ENCODE measurements at places on chromosomes 5 and 9. TPM values are rescaled to one million over a fixed set of nuclear protein-coding genes. Genes with fewer than 3 reads are reported as not detected.

DNA sequence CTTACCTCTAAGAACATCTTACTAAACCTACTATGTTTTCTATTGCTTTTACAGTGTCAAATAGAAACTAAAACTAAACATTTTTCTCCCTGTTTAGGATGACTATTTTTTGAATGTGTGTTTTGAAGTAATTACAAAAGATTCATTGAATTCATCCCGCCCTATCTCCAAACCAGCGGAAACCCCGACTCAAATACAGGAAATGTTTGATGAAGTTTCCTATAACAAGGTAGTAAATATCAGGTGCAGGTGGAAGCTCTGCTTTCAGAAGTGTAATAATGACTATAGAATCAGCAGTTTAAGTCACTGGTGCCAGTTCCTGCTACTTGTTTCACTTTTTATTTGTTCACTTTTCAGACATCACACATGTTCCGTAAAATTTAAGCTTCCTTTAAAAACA lies 20.0 kb downstream of the ERAP2 start:
- DNase-seq: no peak

GRCh38 chr5:78716206-78716605 lies 67.6 kb upstream of the LHFPL2 start:
- DNase-seq: no peak

Gene CNTFR
- total RNA-seq: not detected

- DNase-seq: no peak
Observed at GRCh38 chr9:111632695-111633388, 1.7 kb downstream of the DNAJC25 start.

Gene HTR1A
- not detected for total RNA-seq

- no peak for DNase-seq
Observed at GRCh38 chr9:122075135-122076030, 17.7 kb downstream of the TTLL11 start.

DNA sequence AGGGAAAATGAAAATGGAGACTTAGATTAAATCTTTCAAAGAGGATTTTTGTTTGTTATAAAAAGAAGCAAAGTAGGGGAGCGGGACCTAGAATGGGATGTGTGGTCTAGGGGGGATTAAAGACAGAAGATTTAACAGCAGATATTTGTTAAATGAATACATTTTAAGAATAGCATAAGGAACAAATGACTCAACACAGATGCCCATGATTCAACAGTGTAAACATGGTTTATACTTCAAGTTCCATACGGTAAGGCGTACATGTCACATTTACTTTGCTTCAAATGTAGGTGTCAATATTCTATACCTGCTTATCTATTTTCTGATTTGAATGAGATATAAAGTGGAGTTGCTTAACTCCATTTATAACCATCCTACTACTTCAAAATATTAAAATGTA lies 1.5 kb downstream of the TICAM2 start:
- no peak for DNase-seq

DNA sequence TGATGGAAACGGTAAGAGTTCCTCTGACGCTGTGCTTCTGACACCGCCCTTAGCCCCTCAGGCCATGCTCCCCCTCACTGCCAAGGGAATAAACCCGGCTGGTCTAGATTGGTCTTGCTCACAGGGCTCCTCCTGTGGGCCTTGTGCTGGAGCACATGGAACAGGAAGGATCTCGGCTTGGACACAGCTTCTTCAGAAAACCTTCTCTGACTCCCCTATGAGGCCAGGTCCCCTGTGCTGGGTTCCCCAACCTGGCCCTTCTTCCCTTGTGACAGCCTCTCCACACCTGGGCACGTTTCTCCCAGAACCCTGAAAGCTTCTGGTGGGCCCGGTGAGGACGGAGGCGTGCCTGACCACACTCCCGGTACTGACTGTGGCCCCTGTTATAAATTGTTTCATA lies 8.2 kb downstream of the SPATA31E1 start:
- no peak for DNase-seq

Gene WDR38
- not detected for total RNA-seq

GRCh38 chr5:173781816-173782670 lies 106.1 kb upstream of the CPEB4 start:
- DNase-seq: peak; percentile 94

GRCh38 chr9:123940721-123941523 lies 11.0 kb upstream of the DENND1A start:
- DNase-seq: no peak

Gene POLR3G
- total RNA-seq: 4.9 TPM

GRCh38 chr5:60959156-60959555 lies 14.2 kb downstream of the NDUFAF2 start:
- DNase-seq: peak; percentile 52

Gene LMX1B
- not detected for total RNA-seq

- no peak for DNase-seq
Observed at GRCh38 chr5:98656796-98657195, 116.7 kb upstream of the RGMB start.

DNA sequence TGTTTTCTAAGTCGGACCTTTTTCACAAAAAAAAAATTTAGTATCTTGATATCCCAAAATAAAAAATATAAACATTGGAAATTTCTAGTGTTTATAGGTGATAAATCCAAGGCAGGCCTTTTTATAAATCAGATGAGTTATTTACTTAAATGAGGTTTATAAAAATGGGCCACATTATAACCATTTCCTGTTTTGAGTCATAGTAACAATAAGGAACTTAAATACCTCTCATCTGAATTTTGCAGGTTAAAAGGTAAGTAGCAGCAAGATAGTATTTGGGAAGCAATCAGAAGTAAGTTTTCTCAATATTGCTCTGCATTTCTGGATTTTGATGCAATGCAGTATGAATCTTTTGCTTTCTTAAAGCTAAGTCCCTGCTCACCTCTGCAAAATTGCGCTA lies 3.9 kb downstream of the SPTAN1 start:
- peak; percentile 15 for DNase-seq

GRCh38 chr9:18516965-18517364 lies 43.0 kb downstream of the ADAMTSL1 start:
- DNase-seq: no peak

GRCh38 chr5:56464935-56465768 lies 232.0 kb upstream of the ANKRD55 start:
- no peak for DNase-seq

Gene SNCAIP
- 93.1 TPM for total RNA-seq

DNA sequence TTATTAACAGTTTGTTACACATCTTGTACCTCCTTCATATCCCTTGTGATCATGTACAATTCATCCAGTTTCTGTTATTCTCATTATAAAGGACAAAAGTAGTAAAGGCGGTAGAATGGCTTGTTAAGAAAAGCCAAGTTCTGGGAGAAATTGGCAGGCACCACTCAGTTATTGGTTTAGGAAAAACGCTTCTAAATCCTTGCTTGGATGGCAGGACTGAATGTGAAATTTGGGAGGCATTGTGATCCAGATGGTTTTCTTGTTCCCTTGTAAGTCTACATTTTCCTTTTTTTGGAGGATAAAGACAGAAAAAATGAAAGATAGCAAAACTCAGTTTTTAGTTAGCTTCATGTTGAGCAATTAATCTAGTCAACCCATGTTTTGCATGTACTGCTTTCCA lies 130.2 kb downstream of the MAT2B start:
- DNase-seq: no peak

Gene ANKRD20A1
- 1.7 TPM for total RNA-seq

GRCh38 chr5:94744906-94745305 lies 126.4 kb downstream of the SLF1 start:
- no peak for DNase-seq

DNA sequence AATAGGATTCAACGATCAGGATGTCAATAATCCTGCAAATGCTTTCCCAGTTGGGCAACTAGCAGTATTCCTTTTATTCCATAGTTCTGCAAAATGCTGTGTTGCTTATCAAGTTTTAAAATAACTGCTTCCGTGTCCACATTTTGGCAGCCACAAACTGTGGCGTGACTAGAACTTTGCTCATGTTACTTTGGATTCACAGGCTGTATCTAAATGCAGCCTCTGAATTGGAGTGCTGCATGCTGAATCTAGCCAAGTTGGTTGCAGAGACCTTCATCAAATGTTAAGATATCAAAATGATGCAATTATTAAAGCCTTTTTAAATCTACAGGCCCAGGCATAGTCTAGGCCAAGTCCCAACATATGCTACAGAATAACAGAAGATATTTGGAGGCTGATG lies 249.2 kb downstream of the NR2F1-AS1 start:
- no peak for DNase-seq

DNA sequence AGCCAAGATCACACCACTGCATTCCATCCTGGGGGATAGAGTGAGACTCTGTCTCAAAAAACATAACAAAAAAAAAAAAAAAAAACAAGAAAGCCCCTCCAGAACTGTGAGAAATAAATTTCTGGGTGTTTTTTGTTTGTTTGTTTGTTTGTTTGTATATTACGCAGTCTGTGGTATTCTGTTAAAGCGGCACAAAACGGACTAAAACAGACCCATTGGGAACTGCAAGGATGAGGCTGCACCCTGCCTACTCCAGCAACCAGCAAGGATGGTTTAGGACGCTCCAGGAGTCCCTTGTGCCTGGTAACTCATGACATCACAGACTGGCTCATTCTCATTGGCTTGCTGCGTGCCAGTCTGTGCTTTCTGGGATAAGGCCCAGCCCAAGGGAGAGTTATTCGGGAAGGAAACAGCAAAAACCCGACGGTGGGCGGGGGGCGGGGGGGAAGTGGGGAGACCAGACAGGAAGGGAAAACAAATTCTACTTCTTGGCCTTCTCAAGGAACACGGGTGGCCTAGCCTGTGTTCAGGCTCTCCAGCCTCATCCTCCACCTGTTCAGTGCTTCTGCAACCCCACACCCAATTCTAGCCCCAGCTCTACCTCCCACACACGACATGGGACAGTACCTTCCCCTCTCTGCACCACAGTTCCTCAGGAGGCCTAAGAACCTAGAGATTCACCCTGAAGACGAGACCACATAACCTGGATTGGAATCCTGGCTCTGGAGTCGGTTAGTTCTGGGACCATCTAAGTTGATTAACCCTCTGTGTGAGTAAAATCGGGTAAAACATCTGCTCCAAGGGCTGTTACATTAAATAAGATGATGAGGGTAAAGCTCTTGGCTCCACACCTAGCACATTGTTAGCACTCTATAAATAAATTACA lies 2.8 kb downstream of the CD74 start:
- peak; percentile 92 for DNase-seq

GRCh38 chr5:150706776-150707390 lies 6.0 kb upstream of the RBM22 start:
- peak; percentile 81 for DNase-seq

Gene RFX3
- total RNA-seq: 11.4 TPM

Gene C5orf52
- not detected for total RNA-seq

DNA sequence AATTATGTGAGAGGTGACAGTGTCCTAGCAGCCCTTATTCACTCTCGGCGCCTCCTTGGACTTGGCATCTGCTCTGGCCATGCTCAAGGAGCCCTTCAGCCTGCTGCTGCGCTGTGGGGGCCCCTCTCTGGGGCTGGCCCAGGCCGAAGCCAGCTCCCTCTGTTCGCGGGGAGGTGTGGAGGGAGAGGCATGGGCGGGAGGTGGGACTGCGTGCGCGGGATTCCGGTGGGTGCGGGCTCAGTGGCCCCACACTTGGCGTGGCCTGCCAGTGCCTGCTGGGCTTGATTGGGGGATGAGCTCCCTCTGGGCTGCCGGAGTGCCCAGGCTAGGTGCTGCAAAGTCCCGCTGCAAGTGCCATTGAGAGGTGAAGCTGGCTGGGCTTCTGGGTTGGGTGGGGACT lies 12.9 kb upstream of the DMRTA1 start:
- DNase-seq: no peak

- no peak for DNase-seq
Observed at GRCh38 chr5:114644576-114644975, 282.7 kb downstream of the KCNN2 start.

Gene FAM163B
- not detected for total RNA-seq

Gene RGP1
- total RNA-seq: 10.6 TPM

- DNase-seq: peak; percentile 56
Observed at GRCh38 chr5:10441992-10442435, 335 bp downstream of the ROPN1L start.

Gene ADAMTS2
- 0.42 TPM for total RNA-seq

DNA sequence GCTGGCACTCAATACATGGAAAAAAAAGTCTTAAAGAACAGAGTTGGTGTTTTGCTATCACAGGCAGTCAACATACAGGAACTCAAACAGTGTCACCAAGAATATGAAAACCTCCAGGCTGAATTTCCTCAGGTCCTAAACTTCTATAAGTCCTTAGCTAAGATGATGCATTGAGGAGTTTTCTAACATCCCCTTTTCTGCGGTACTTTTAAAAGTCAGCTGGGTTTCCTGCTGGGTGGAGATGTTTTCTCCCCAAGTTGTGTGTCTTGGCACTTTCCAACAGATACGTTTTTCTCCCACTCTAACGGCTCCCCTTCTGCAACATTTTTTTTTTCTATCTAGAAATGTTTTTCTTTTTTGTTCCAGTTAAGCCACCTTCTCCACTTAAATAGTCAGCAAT lies 244.8 kb upstream of the HAPLN1 start:
- DNase-seq: no peak
